Lower leg skin (tissue), 4 donors: ENCODE measurements at places on chromosomes 3 and 15.
A peak's percentile ranks its signal among the peaks of the same experiment; 100 is the strongest.

DNA sequence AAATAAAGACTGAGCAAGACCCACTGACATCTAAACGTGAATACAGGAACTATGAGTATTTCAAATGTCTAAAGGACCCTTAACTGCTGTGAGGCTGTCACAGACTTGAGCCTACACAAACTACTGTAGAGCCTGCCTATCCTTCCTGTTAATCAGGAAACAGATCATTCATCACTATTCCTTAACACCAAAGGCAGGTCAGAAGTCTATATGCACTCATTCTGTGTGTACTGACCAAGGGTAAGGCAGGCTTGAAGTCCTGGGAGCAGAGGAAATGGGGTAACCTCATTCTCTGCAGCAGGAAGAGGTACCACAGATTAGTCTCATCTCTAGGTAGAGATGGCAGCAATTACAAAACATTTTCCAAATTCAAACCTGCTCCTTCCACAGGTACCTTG lies 30.7 kb downstream of the NPTN start:
- DNase-seq = no peak

GRCh38 chr15:28026764-28027713 lies 72.1 kb downstream of the OCA2 start:
- no peak for DNase-seq

GRCh38 chr3:37074178-37074577 lies 80.9 kb downstream of the MLH1 start:
- DNase-seq = no peak

DNA sequence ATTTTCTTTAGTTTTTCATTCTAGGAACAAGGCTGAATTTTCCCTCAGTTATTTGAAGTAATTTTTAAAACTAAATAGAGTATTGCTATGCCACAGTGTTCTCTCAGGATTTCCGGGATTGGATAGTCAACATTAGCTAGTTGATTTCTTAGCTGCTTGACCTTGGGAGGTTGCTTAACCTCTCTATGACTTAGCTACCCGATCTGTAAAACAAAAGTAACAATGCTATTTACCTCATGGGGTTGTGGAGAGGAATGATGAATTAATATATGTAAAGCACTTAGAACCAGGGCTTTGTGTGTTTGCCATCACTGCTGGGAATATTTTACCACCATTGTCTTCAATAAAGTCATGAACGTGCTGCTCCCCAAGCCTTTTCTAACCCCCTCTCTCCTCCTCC lies 57.5 kb downstream of the SNRK start:
- DNase-seq = no peak

- no peak for DNase-seq
Measured at GRCh38 chr3:45922950-45923590, 20.2 kb upstream of the CXCR6 start.

DNA sequence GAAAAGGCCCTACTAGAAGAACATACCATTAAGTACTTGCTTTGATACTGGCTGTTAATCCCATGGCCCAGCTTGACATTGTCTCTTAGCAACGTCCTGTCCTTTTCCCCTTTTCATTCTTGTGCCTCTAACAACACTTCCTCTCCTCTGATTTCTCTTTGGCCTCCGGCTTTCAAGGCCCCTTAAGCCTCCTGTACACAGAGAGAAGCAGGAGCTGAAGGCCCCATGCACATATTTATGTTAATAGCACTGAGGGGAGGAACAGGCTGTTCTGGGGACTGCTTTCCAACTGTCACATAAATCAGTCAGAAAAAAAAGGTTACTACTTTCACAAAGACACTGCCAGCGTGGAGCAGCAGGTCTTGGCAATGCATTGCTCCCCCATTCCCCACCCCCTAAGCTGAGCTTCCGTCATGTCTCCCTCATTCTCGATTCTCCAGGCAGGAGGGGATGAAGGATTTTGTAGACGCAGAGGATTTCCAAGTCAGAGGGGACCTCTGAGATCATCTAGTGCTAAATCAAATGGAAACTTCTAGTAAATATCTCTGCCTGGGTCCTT lies 257.4 kb upstream of the ADAMTS9 start:
- DNase-seq = no peak

- peak; percentile 21 for DNase-seq
Measured at GRCh38 chr3:122679882-122680474, 661 bp upstream of the PARP14 start.

- DNase-seq = no peak
Measured at GRCh38 chr3:149603126-149604074, 54.4 kb downstream of the WWTR1 start.
